ENCODE measurements at places on chromosomes 2 and 18.

- no peak for DNase-seq
Measured at GRCh38 chr2:238561230-238561629, 134.5 kb downstream of the ASB1 start.

DNA sequence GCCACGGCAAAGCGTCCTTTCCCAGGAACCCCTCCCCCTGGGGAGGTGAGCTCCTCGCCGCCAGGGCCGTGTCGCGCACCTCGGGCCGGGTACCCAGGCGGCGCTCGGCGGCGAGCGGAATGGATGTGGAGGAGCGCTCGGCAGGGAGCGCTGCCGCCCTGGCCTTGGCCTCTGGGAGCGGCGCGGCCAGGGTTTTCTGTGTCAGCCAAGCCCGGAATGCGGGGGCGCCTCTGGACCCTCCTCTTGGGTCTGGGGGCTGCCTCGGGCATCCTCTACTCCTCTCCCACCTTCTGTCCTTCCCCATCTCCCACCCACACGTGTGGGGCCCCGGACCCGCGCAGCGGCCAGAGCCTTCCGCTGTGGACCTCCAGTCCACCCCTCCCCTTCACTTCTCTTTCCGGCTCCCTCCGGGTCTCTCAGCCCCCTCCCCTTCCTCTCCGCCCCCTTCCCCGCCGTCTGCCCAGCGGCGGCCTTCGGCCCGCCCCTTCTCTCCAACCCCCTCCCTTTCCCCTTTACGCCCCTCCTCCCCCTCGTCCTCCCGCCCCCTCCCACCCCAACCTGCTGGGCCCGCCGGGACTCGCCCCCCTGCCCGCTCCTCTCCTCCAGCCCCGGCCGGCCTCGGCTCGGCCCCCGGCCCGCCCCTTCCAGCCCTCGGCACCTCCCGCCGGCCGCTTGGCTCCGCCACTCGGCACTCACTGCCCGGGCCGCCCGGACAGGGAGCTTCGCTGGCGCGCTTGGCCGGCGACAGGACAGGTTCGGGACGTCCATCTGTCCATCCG, at the start of gene MERTK:
MERTK (plus strand) TSS at position 684 of the 779 bp plus-strand sequence. CDS start 129 bp downstream, outside the sequence.
- peak; percentile 74 for DNase-seq

DNA sequence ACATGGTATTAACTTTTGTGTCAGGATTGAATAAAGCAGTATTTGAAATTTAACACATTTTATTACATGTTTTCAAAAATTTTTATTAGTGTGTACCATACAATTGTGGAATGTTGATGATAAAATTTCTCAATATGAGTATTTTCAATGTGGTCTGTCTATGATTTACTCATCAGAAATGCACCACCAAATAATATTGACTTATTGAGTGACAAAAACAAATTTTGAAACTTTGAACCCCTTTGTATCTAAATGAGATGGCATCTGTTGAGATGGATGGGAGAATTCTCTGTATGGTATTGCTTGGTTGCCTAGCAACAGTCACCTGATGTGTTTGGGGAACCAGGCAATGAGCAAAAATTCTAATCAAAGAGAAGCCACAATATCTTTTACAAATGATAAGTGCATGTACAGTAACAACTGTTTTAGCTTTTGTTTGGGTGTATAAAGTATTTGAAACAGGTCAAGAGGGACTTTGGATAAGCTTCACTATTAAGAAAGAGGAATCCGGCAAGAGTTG, 400.1 kb downstream of the CCDC85A start:
- no peak for DNase-seq

- DNase-seq: no peak
Measured at GRCh38 chr18:43590182-43590903, 313.1 kb upstream of the SYT4 start.

DNA sequence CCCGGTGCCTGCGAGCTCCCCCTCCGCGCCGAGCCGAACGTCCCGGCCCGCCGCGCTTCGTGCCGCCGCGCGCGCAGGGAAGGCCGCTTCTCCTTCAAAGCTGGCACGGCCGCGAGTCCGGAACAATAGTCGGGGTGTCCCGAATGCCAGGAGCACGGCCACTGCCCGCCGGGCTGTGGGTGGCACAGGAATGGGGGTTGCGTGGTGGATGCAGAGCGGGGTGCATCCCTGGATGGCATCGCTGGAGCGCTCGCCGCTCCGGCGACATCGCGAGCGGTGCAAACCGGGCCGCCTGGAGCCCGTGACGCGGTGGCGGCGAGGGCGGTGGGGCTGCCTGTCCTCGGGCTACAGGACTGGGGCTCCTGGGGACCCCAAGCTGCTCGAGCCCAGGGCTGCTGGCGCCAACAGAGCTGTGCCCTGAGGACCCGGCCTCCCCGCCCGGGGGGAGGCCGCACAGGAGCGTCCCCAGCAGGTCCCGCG, 1.1 kb upstream of the SATB2 start:
- DNase-seq: no peak

DNA sequence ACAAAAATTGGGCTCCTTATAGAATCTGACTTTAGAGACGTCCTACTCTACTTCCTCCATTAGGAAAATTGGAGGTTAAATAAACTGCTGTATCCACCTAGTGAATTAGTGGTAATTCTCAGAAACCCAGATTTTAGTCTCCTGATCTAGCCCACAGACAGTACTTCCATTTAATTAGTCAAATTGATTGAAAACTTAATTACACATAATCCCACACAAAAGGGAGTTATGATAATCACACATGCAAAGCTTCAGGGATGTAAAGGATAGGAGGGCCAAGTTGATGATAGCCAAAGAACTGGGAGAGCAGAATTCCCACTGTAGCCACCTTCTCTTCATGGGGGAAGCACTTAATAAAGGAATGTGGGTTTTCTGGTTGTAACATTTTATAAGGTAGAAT, 471.9 kb downstream of the TMEM182 start:
- no peak for DNase-seq

GRCh38 chr2:221649051-221649775, 77.1 kb upstream of the EPHA4 start:
- peak; percentile 29 for DNase-seq

GRCh38 chr2:45984366-45984765, 312.8 kb upstream of the EPAS1 start:
- no peak for DNase-seq

DNA sequence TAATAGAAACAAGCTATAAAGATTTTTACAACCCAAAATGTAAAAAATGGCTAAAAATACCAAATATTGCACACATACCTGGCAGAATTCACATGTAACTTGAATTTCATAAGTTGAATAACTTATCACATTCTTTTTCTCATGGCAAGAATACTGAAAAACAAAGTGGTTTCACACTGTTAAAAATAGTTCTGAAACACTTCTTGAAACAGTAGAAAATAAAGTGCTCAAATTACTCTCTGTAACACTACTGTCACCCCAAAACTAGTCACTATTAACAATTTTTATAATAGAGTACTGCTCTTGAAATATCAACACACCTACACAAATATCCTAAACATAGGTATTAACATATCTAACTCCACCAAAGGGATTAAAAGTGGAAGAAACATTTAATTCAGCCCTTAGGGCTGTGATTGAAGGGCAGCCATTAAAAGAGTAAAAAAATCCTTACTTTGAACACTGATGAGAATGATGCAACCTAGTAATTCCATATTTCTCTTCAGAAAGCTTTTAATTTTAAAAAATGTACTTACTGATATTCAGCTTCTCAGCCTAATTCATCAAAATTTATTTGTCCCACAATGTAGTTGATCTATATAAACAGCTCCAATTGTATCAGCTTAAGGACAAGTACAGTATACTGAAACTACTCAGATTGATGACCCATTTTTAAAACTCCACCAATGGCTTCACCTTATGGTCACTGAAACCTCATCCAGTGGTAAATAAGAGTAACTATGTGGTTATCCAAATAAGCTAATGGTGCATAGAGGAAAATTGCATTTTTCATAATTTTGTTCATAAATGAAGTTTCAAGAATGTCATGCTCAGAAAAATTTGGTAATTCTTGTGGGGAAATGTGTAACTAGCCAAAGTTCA, 31.4 kb downstream of the ATF2 start:
- no peak for DNase-seq

DNA sequence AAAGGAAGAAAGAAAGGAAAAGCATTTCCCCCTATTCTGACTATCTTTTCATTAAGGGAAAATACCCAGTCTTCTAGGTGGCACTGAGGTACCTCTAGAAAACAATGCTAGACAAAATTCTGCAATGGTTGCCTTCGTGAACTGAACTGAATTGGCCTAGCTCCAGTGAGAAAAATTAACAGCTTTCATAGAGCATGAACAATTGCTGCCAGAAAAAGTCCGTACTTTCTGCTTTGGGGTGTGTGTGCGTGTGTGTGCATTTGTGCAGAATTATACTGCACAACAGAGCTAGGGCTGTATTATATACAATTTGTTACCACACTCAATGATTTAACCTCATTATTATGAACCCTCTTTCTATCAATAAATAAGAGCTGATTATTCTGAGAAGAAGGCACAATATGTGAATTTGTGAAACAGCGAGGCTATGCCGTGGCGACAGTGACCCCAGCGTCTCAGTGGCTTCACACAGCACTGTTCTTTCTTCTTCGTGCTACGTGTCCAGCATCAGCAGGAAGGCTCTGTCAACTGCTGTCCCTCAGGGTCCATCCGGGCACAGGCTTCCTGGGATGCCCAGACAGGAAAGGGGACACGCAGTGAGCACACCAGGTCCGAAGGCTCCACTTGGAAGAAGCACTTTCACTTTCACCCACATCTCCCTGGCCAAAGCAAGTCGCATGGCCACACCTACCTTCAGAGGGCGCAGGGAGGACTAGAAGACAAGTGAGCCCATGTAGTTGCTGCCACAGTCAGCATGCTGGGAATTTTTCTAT, 47.5 kb downstream of the PTGR3 start:
- DNase-seq: no peak

GRCh38 chr2:26241928-26242436, 2.5 kb downstream of the HADHA start:
- DNase-seq: no peak

DNA sequence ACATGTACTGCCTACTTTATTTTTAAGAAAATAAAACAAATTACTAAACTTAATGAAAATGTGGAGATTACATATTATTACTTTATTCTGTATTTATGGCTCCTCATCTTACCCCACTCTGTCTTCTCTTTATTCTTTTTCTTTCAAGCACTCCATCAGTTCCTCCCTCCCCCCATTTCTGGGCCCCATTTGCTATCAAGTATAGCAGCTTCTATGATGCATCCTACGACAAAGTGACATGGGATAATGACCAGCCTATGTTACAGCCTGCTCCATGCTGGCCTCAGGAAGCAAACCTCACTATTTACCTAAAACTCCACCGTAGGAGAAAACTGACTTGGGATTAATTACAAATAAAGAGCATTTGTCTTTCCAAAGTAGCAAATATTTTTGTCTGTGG, 58.8 kb downstream of the RND3 start:
- no peak for DNase-seq

DNA sequence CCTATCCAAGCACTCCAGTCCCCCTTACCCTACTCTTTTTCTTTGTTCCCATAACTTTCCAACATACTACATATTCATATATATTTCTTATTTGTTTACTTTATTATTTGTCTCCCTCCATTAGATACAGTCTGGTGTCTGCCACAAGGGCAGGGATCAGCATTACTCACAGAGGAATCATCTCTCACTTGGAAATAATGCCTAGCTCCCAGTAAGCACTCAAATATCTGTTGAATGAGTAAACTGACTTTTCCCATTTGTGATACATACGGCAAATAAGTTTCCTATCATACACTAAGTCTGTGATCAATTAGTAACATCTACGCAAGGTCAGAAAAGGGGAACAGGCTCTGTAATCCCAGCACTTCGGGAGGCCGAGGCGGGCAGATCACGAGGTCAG, 18.7 kb downstream of the C1D start:
- DNase-seq: no peak

DNA sequence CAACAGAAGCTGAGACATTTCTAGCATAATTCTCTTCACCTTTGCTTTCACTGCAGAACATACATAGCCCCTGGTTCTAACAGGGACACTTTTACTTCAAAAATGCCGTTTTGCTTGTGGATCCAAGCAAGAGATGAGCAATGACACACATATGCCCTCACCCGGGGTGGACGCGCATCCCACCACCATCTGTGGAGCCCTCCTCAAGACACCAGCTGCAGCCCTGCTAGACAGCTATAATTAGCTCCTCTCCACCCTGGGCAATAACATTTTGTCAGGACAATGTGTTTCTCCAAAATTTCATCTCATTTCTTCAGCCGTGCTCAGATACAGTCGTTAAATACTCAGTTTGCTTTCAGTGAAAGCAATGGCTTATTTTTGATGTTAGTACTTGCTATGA, 368.7 kb upstream of the RAB6C start:
- DNase-seq: no peak

GRCh38 chr2:166388481-166389070, 12.8 kb upstream of the SCN9A start:
- DNase-seq: no peak

GRCh38 chr18:10033016-10033399, 119.2 kb downstream of the VAPA start:
- DNase-seq: no peak

DNA sequence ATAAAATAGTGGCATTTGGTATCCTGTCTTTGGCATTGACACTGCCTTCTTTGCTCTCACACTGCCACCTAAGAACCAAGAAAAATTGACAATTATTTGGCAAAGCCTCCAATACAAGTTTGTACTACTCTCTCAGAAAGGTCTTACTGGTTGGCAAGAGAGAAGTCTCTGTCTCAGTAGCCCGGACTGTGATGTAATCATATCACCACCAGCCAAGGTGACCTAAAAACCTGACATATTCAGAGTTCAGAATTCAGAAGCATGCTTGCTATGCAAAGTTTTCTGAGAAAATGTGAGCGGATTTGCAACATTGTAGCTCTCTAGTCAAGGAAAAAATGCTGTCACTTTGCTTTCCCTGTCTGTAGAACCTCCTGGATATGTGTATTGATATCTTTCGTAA, 196.0 kb downstream of the CDH7 start:
- DNase-seq: no peak

- DNase-seq: no peak
Measured at GRCh38 chr2:150526827-150527226, 39.4 kb upstream of the RND3 start.
